ENCODE measurements at places on chromosomes 3 and 15.

GRCh38 chr15:28104326-28104725 lies 5.2 kb upstream of the OCA2 start:
- DNase-seq, result no peak

GRCh38 chr3:101825904-101826445 lies 23.3 kb upstream of the NFKBIZ start:
- DNase-seq, result no peak

DNA sequence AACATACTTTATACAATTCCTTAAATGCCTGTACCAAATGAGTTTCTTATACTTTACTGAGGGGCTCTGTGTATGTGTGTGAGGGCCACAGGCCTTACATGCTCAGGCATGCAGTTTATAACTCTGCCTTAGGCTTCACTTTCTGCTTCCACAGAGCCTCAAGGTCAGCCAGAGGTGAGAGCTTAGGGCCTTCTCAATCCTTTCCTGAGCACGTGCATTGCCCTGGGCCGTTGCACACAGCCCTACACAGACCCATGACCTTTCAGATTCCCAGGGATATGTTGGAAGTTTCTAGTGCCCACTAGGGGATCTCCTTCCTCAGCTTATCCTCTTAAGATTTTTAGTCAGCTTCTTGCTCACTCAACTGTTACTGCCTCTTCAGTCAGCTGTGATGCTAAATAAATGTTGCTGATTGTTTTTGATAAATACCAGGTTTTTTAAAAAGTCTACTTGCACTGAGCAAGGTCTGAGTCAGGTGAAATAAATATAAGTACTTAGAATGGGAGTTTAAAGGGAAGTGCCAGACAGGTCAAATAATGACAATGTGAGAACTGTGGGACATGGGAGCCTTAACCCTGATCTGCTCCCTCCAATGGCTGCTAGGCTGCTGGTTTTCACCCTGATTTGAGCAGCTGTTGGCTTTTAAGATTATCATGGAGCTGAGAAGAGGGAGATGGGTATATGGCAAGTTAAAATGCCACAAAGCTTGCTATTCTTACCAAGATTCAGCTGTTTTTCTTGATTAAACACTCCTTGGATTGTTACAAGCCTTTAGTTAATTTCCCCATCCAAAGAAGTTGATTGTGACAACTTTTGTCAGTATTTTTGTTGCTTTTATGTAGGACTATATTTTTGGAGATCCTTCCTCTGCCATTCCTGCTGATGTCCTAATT lies 169.5 kb downstream of the PLD1 start:
- no peak for DNase-seq

DNA sequence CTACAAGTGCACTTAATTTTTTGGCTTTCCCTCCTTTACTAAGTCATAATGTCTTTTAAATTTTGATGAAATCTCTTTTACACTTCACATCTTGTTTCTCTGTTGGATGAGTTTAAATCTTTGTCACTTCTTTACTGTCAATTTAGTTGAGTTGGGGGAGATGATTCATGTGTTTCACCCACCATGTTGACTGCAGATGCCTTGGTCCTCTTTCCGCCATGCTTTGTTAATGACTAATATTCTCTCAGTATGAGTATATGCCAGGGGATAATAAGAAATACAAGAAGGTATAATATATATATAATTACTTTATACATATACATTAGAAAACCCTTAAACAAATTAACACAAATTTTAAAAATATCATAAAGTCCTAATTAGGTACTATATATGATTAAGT lies 149.7 kb upstream of the SPRED1 start:
- DNase-seq, result no peak

DNA sequence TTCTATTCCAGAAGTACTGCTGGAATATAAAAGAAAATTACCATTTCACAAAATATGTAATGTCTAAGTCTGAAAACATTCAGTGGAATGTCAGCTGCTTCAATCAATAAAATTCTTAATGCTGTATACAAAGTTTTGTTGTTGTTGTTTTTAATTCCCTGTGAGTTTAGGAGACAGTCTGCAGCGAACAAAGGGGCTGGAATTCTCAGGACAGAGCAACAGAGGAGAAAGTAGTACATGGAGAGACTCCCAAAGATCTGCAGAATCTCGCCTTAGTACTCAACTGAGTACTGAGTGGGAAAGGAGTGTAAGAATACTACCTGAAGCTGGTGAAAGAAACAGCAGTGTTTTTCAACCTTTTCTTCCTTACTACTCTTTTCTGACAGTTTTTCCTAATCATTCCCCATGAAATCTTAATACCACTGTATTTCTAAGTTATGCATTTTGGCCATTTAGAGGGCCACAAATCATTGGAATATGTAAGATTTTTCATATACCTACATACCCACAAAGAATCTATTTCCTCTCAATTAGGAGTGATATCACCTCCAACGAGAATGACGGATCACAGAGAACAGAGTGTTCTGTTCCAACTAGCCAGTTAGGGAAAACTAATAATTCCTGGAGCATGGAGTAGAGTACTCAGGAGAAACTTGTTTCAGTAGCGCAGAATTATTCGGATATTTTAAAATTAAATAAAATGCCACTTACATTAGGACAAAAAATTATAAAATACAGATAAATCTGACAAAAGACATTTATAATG lies 16.0 kb downstream of the ANKRD28 start:
- DNase-seq, result no peak

GRCh38 chr3:57730682-57731081 lies 25.4 kb upstream of the SLMAP start:
- DNase-seq, result no peak

DNA sequence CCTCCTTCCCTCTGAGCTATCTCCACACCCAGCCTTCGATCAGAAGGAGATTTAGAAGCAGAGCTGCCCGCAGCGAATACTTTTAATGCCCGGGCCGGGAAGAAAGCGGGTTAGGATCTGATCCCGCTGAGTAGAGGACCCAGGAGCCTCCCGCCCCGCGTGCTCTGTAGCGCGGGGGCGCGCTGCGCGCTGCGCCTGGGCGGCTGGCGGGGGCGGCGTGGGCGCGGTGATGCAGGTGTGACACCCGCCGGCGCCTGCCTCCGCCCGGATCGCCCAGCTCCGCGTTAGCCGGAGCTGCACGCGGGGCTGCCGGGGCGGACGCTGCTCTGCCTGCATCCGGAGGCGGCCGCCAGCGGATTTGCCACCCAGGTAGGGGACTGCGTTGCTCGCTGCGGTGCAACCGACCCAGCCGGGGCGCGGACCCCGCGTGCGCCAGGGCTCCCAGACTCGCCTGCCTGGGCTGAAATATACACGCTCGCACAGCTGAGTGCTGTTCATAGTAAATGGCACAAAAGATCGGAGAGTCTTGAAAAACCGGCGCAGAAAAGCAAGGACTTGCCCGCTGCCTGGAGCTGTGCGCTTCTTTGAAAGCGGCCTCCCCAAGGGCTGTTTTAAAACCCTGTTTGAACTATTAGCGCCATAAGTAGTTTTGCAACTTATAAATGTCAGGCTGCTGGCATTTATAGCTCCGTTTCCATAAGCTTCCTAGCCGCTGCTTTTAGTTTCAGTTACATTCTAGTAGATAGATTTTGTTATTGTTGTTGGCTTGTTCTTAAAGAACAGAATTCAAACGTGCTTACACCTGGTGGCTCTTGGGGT lies at the start of gene SV2B:
Gene SV2B (plus strand): TSS at position 263 of the 819 bp plus-strand sequence. CDS start 126,007 bp downstream, outside the sequence.
- DNase-seq, result no peak

DNA sequence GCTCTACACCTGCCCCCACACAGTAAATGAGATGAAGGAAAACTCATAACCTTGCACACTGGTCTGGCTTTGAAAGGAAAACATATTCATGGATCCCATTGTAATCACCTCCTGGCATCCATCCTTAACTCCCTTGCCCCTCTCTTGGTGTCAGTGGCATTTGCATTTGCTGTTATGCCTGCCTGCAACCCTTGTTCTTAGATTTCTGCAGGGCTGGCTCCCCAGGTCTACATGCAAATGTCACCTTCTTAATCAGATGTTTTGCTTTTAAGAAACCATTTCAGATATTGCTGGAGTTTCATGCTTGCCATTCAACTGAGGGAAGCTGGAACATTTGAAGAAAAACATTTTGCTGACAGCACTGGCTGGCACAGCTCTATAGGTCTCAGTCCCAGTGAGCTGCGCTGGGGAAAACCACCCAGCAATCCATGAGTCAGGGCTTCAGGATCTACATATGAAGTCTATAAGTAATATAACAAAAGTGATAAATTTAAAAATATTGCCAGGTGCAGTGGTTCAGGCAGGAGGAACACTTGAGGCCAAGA lies 19.1 kb downstream of the LRRC2 start:
- no peak for DNase-seq

DNA sequence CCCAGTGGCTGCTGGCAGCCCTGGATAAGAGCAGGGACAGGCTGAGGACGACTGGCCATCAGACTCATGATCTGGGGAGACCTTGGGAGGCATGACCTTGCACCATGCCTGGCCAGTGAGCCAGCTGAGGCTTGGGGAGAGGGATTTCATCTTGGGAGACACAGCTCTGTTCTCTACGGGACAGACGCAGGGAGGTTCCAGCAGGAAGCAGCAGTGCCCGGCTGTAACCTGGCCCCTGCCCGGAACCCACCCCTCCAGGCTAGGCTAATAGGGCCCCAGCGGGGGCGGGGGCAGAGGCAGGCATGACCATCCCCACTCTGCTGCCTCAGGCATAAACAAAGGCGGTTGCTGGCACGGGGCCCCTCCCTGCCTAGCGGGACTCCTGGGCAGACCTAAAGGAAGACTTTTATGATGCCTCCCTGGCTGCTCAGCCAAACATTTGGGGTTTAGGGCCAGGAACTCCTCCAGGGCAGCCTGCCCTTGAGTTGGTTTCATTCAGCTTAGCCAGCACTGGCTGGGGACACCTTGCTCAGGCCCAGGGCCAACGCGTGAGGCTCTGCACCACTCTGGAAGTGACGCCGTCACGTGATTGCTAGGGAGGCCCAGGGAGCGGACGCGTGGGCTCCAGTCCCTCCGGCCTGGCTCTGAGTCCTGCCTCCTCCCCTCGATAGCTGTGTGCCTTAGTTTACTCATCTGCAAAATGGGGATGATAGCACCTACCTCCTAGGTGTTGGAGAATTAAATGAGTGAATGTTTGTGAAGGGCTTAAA lies 27.6 kb downstream of the HDAC11 start:
- DNase-seq, result no peak

DNA sequence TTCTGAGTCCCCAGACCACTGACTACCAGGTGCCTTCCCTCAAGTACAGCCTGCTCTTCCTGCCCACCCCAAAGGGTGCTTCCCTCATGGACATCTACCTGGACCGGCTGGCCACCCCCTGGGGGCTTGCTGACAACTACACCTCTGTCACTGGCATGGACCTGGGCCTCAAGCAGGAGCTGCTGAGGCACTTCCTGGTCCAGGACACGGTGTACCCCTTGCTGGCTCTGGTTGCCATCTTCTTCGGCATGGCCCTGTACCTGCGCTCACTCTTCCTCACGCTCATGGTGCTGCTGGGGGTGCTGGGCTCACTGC lies 9.3 kb downstream of the DISP2 start:
- DNase-seq, result no peak

DNA sequence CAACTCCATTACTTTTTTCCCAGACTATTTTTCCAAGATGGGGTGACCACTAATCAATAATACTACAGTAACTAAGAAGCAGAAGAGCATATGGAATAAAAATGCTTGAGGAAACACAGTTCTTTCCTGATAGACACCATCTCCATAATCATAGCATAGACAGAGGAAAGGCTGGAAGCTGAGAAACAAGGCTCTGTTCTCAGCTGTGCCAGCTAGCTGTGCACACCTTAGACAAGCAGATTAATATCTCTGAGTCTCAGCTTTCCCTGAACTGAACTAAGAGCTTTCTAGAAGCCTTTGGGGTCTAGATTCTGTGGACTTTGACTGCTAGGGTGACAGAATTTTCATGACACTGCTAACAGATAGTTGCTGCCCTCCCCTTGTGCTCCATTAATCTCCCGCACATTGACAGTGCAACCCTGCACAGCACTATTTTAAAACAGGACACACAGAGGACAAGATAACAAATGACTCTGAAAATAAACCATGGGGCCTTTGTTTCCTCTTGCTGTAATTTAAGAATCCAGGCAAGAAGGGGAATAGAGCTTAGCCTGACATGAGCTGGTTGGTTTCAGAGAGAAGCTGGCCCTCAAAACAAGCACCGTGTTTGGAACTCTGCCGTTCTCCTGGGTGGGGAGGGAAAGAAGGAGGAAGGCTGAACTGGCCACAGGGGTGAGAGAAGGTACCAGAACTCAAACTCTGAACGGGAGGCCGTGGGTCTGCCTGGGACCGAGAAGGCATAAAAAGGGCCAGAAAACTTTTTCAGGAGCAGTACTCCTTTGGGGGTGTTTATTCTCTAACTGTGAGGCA lies 67.4 kb downstream of the ATP13A5 start:
- DNase-seq, result no peak

GRCh38 chr3:195839260-195840010 lies 27.7 kb upstream of the MUC4 start:
- DNase-seq, result no peak

DNA sequence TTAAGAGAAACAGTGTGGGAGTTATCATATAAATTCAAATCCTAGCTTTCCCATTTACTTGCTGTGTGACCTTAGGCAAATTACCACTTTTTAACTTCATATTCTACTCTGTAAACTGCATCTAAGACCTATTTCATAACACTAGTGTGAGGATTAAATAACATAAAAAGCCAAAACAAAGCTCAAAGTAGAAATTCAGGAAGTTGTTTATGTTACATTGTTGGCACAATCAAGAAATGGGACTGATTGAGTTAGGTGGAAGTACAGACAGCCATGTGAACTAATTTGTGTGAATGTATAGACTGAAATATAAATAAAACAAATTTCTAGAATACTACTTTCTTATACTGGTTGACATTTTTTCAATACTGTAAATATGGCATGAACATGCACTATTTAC lies 131.7 kb downstream of the STAG1 start:
- DNase-seq, result no peak

- DNase-seq, result no peak
Measured at GRCh38 chr15:78440375-78441373, 2.7 kb downstream of the IREB2 start.

DNA sequence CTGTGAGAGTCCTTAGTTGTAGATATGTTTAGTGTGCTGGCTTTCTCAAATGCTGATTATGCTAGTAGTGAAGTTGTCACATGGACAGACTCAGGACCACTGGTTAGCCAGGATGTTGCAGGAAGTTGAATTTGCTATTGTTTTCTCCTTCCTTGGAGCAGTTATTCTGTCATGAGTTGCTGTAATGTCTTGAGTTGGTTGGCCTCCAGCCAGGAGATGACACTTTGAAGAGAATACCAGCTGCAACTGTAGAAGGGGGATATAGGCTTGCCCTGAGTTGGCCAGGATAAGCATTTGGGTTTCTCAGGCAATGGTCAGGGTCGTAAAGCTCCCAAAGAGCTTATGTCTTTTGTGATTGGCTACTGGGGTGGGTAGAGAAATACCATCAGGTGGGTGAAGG lies 206.7 kb downstream of the ZNF621 start:
- DNase-seq, result no peak

GRCh38 chr3:142618917-142619461 lies 22.8 kb downstream of the PLS1 start:
- no peak for DNase-seq
